ENCODE measurements at places on chromosomes 16 and 17.

GRCh38 chr17:49280061-49280460 is 49.5 kb upstream of the PHOSPHO1 start:
- no peak for DNase-seq

- peak; percentile 19 for DNase-seq
Observed at GRCh38 chr17:4304417-4305027, 40.7 kb upstream of the ANKFY1 start.

DNA sequence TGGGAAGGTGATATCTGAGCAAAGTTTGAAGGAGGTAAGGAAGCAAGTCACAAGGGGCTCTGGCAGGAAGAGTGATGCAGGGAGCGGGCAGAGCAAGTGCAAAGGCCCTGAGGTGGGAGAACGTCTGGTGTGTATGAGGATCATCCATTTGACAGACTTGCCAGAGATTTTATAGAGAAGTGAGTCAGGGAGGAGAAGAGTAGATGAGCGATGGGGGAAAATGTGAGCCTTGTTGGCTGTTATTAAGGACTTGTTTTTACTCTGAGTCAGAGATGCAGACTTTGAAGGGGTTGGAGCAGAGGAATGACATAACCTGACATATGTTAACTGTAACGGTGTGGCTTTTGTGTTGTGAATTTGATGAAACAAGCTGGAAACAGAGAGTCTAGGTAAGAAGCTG is 3.5 kb upstream of the CLEC10A start:
- DNase-seq: no peak

- DNase-seq: no peak
Observed at GRCh38 chr17:59151591-59151990, 3.4 kb downstream of the SKA2 start.

GRCh38 chr17:45688820-45689219 is 95.3 kb upstream of the CRHR1 start:
- DNase-seq: no peak

DNA sequence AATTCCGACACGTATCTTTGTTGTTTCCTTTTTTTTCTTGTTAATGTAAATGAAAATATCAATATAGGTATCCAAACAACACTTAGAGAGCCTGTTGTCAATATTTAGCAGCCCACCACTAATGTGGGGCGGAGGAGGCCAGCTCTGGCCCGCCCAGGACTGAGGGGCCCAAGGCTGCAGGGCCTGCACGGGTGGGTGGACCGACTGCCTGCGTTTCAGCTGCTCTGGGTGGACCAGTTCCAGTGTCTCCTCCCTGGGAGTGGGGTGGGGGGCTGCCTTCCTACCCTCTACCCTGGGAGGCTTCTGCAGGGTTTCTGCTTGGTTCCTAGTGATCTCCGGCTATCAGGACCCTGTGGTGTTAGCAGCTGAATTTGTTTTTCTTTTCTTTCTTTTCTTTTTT is 15.9 kb upstream of the ADGRG1 start:
- no peak for DNase-seq
